ENCODE measurements at places on chromosomes 1 and 21.

- DNase-seq = no peak
Observed at GRCh38 chr21:37119421-37120218, 46.6 kb downstream of the TTC3 start.

- DNase-seq = no peak
Observed at GRCh38 chr21:35226968-35227744, 178.1 kb upstream of the RUNX1 start.

DNA sequence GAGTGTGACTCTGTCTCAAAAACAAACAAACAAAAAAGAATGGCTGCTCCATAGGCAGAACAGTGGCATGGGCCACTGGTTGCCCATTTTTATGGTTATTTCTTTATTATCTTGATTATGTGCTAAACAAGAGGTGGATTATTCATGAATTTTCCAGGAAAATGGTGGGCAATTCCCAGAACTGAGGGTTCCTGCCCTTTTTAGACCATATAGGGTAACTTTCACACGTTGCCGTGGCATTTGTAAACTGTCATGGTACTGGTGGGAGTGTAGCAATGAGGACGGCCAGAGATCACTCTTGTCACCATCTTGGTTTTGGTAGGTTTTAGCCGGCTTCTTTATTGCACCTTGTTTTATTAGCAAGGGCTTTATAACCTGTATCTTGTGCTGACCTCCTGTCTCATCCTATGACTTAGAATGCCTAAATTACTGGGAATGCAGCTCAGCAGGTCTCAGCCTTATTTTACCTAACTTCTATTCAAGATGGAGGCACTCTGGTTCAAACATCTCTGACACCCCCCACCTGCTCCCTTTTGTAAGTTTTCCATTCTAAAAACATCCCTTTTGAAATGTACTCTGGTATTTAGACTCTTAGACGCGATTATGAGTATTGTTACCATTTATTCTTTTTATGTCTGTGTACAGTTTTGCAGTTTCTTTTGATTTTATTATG is 57.1 kb downstream of the RAVER2 start:
- no peak for DNase-seq

- DNase-seq = peak; percentile 49
Observed at GRCh38 chr1:184387476-184388318, 868 bp downstream of the C1orf21 start.

DNA sequence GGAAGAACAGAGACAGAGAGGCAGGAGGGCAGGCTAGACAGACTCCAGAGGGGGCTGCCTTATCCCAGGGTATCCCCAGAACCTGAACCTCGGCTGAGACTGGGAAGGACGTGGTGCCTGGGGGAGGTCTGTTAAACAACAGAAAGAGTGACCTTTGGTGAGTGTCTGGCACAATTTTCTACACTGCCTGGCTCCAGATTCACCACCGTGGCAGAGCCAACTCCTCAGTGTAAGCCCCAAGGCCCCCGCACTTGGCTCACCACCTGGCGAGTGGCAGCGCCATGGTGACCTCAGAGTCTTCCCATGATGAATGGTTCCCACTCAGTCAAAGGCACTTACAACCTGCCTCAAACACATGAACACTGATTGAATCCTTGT is 6.5 kb downstream of the RD3 start:
- DNase-seq = no peak

- DNase-seq = no peak
Observed at GRCh38 chr1:205572421-205572820, 59.4 kb downstream of the ELK4 start.

DNA sequence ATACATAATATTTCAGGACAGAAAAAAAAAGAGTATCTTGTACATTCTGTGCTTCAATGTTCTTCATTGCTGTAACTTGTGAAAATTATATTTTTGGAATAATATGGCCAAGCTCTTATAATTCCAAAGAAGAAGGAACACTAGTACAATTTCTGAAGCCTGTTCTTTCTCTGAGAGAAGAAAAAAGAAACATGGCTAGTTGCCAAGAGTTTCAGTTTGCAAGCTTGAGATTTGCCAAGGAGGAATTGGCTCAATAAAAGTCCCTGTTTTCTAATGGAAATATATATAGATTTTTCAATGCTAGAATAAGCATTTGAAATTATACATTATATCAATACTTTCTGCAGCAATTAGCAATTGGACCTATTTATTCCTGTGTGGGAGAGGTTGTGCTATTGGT is 285.2 kb upstream of the NEGR1 start:
- no peak for DNase-seq

Measured in stimulated activated CD8-positive, alpha-beta memory T cell treated with anti-CD3 and anti-CD28 coated beads, Interleukin-4, amount 100 ng/mL, for 4 hours (primary cell).